Stimulated activated CD8-positive, alpha-beta memory T cell treated with anti-CD3 and anti-CD28 coated beads, Interleukin-12 subunit alpha, Interleukin-12 subunit beta, amount 100 ng/mL, for 1 hour (primary cell): ENCODE measurements at places on chromosomes 3 and 15.

DNA sequence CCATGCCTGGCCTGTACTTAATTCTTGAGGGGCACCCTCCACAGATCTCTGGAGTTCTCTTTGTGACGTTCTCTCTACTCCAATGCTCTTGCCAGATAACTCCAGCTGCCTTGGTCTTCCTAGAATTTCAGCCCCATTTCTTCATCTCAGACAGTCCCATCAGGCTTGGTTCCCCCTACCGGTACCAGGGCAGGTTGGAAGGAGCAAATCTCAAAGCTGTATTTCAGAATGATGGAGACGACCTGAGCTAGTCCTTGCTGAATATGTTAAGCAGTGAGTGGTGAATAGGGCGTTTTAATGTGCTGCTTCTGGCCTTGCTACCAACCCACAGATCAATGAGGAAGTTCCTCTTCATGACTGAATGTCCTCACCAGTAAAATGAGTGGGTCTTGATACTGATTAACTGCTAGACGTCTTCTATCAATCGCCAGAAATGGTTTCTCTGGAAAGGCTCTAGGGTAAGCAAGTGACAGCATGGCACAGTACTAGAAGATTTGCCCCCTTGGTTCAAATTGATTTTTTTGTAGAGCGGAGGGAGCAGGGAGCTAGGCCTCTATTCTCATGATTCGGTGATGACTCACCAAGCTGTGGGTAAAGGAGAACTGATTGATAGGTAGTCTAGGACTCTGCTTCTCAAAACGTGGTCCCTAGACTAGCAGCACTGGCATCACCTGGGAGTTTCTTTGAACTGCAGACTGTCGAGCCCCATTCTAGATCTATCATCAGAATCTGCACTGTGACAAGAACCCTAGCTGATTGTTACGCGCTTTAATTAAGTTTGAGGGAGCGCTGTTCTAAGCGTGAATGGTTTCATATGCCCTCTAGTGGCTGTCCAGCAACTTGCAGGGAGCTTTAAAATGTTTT is 67.8 kb downstream of the UBP1 start:
- DNase-seq, result peak; percentile 15

DNA sequence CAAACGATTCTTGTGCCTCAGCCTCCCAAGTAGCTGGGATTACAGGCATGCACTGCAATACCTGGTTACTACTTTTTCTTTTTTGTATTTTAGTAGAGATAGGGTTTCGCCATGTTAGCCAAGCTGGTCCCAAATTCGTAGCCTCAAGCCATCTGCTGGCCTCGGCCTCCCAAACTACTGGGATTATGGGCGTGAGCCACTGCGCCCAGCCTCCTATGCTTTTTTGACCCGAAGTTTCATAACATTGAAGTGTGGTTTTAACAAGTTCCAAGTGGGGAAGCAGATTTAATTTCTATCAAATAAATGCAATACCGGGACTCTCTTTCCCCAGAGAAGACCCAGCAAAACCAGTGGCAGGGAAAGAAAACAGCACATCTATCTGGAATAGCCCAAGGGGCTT is 13.7 kb downstream of the SH3BP5 start:
- no peak for DNase-seq

GRCh38 chr15:91468871-91469580 is 369.0 kb downstream of the SV2B start:
- no peak for DNase-seq

DNA sequence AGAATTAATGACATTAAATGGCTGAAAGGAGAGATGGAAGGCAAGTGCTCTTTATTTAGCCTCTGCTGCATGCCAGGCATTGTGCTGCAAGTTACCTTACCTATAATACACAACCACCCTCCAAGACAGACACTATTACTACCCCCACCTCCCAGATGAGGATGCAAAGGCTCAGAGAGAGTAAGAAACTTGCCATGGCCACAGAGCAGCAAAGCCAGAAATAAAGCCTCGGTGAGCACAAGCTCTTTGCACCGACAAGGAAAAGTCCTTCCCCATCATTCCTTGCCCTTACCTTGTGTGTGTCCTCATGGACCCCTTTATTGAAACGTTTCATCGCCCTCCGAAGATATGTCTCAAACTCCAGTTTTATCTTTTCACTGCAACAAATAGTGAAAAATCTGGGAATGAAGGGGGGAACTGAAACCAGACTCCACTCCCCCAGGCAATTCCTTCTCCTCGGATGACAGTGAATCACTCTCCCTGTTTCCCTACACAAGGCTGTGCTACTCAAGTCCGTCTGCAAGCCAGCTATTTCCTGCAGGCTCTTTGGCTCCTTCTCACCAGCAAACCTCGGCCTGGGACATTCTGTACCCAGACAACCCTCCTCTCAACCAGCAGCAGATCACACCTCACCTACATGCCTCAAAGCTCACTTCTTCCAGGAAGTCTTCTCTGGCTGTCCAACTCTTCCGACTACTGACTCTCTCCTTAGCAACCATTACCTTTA is 11.4 kb downstream of the XPC start:
- DNase-seq, result no peak

DNA sequence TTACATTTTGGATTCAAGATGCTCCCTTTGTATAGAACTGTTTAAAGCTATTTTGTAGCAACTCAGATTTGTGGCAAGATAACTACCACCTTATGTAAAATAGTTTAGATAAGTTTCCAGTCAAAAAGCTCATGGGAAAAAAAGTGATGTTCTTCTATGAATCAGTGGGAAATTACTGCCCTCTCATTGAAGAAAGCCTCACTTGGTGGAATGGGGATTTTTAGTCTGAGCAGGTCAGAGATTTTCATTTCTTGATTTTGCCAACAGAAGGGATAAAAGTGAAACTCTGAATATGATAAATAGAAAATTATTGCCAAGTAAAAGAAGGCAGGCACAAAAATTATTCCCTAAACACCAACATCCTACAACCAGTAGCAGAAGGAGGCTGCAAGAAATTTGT is 25.8 kb upstream of the CSTA start:
- DNase-seq, result no peak

GRCh38 chr15:51450001-51450400 is 108.5 kb downstream of the GLDN start:
- no peak for DNase-seq

DNA sequence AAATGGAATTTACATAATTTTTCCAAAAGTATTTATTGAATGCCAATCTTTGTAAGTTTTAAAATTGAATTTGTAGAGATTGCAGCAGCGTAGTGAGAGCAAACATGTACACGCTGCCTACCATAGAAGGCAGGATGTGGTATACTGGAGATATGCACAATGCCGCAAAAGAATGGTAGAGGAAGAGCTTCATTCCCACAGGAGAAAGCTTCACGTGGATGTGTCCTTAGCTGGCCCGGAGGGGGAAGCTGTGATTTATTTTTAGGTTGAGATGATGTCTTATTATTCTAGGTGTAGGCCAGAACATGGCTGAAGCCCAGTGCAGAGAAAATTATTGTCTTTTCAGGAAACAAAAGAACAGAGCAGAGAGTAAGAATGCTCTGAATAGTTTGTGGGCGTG is 743.3 kb upstream of the BCHE start:
- no peak for DNase-seq

DNA sequence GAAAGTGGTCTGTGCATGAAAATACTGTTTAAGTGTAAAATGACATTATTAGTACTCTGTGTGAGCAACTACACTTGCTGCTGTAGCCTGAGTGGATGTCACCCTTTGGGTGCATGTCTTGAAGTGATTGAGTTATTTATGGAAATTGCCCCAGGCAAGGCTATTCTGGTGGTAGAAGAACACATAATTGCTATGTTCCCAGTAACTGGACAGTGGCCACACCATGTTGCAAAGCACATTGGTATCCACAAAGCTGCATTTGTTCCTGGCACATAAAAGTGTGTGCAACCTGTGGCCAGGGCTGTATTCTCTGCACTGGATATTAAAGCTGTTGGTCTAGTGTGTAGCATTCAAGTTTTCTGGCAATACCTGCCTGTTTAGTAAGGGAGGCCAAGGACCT is 23.8 kb downstream of the MTMR14 start:
- DNase-seq, result no peak

- DNase-seq, result no peak
Measured at GRCh38 chr3:52280050-52280461, 1.6 kb upstream of the WDR82 start.

GRCh38 chr15:100426937-100427336 is 85.2 kb upstream of the ADAMTS17 start:
- DNase-seq, result no peak

- no peak for DNase-seq
Measured at GRCh38 chr3:123031051-123031450, 3.5 kb upstream of the SEMA5B start.

DNA sequence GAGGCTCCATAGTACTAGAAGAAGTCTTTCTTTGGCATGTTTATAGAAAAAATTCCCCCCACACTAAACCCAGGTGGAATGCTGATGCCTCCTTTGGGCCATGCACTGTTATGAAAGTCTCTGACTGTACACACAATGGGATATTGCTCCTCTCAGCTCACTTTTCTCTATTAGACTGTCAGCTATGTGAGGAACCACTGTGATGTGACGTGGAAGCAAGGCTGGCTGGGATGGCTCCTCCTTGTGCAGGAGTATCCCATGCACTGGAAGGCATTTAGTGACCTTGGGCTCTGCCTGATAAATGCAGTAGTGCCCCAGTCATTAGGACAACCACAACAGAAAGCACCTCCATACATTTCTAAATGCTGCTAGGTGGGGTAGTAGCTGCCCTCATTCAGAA is 5.7 kb upstream of the FRMD4B start:
- DNase-seq, result no peak

DNA sequence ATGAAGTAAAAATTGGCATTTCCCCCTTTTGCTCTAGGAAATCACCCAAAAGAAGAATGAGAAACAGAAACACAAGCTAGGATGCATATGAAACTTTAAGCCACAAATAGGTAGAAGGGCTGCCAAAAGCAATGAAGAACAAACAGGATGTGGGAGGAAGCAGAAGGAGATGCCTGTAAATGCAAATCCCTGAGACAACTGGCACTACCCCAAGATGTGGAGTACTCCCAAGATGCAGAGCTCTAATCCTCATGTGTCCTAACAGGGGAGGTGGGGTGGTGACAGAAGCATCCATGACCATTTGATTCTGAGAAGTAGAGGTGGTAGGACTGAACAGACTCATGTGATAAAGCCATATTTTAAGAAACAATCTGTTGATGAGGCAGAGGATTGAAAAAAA is 31.9 kb upstream of the ZNF280D start:
- no peak for DNase-seq

DNA sequence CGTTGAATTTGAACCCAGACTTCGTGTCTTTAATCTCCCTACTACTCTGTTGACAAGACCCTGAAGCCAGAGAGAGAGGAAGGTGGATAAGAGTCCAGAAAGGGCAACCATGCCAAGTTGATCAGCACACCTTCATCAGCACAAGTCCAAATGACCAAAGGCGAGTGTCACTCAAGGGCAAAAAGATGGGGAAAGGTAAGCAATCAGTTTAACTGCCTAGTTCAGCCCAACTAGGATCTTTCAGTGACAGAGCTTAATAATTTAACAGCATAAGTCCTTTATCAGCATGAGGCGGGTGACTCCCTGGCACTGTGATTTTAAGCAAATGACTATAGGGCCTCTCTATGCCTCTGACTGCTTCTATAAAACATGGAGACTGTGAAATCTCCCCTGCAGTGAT is 6.2 kb downstream of the SUCLG2 start:
- no peak for DNase-seq

GRCh38 chr3:178802993-178803693 is 266.9 kb downstream of the KCNMB2 start:
- no peak for DNase-seq

- DNase-seq, result no peak
Measured at GRCh38 chr3:17013050-17013449, 128.3 kb downstream of the PLCL2 start.

DNA sequence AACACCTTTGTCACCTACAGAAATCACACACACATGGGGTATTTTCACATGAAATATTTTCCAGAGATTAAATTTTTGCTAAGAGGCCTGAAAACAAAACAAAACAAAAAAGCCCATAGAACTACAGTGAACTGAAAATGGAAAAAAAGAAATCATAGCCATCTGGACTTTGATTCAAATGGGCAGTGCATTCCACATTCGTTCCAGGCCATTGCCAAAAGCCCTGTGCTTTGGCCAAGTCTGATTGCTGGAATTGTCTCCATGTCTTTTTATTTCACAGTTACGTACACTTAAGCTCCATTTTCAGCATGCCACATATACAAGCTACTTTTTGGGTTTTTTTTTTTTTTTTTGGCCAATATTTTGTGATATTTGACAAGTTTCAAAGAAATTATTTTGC is 47.1 kb downstream of the TFG start:
- DNase-seq, result no peak

- no peak for DNase-seq
Measured at GRCh38 chr3:48614044-48614443, 4.6 kb upstream of the UQCRC1 start.

DNA sequence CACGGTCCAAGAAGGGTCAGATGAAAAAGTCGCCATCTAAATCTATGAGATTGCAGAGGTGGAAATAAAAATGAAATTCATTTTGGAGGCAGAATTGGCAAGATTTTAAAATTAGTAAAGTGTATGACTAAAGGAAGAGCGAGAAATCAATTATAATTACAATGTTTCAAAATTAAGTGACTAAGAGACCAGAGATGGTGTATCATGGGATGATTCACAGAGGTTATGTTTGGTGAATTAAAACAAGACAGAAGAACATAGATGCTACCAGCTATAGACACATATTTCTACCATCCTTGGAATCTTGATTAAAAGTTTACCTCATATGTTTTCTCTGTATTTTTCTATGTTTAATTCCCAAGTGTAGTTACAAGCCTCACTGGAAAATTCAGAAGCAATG is 308.9 kb upstream of the DNAJC19 start:
- no peak for DNase-seq

DNA sequence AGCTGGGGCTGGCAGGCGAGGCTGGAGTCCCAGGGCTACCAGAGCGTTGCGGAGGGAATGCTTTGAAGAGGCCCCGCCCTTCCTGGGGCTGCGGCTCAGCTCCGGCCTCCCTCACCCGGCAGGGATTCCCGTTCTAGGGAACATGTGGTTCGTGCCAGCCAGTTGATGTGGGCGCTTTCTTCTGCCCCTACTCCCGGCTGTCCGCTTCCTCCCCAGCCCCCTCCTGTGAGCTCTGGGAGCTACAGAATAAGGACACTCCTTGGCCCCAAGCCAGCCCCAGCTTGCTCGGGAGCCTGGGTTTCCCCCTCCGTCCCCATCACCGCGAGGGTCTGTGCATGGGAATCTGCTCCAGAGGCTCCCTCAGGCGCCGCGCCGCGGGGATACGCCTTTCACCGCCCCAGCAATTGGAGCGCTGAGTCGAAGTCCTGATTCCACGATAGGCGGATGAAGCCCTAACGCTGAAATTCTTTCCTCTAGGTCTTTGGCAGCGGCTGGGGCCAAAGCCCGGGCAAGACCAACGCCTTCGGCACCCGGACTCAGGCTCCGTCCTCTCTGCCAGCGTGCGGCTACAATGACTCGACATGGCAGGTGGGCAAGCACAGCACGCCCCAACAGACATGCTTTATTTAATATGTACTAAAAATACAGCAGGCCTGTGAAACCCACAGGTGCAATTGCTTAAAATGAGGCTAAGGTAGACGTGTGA is 69.5 kb downstream of the KLF15 start:
- no peak for DNase-seq

DNA sequence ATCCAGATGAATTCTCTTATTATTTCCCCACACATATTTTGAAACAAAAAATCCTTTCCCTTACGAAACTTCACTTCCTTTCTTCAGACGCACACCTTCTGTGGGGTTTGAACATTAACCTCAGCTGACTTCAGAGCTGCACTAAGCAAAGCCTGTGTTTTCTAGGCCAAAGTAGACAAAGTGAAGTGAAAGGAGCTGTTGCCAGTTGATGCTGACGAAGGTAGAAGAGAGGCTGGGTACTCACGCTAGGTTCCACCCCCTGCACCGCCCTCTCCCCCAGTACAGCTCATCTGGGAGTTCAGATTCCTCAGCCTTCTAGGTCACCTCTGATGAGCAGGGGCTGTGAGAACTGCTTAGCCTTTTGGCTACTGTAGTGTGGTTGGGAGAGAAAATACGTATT is 24.1 kb downstream of the DUT start:
- DNase-seq, result no peak
